ENCODE measurements at places on chromosomes 5 and 9. TPM values are rescaled to one million over a fixed set of nuclear protein-coding genes. Genes with fewer than 3 reads are reported as not detected.

DNA sequence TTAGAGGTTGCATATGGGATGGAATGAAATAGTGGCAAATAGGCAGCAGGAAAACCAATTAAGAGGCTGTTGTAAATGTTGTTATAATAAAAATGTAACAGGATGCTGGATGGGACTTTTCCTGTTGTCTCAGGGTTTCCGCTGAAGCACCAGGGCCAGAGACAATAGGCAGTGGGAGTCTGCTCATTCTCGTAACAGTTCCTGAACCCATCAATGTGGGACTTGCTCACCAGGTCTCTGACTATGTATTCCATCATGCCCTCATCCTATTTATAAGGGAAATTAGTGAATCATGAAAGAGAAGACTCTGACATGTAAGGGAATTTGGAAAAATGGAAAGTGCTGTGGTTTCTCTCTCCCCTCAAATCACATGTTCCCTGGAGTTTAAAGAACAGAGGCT, 23.5 kb upstream of the SSBP2 start:
- DNase-seq = no peak

DNA sequence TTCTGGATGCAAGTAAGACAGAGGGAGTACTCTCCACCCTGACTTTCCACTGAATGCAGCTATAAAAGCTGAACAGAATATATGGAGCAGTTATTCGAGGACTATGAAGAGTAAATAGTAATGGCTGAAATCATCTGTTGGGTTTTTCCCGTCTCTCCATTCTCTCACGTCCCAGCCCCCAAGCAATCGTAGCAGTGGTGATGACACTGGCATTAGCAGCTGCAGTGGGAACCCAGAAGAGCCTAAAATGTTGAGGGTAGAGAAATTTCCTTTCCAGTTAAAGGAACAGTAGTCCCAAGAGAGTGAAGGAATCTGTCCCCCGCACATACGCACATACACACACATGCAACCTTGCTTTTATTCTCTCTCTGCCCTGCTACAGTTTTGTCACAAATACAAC, 33.2 kb downstream of the MED27 start:
- DNase-seq = no peak

The SHB gene
- 13.9 TPM for total RNA-seq

GRCh38 chr5:68428231-68428811, 212.8 kb downstream of the PIK3R1 start:
- DNase-seq = peak; percentile 16

GRCh38 chr9:112503170-112503569, 16.5 kb downstream of the KIAA1958 start:
- DNase-seq = peak; percentile 7

GRCh38 chr5:74579215-74579614, 61.3 kb downstream of the ENC1 start:
- DNase-seq = no peak

DNA sequence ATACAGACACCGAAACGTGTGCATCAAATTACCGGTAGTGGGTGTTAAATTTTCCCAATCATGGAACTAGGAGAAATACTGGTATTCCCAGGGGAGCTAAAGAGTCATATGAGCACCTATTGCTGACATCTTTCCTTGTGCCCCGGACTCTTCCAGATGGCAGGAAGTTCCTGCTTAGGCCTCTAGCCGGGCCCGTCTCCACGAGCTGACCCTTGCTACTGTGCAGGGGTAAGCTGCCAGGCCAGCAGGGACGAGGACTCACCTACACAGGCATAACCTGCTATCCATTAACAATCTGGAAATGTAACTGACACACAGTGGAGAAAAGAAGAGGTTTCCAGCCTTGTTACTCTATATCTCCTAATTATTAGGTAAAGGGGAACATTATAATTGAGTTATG, 16.2 kb upstream of the SSBP2 start:
- DNase-seq = no peak

DNA sequence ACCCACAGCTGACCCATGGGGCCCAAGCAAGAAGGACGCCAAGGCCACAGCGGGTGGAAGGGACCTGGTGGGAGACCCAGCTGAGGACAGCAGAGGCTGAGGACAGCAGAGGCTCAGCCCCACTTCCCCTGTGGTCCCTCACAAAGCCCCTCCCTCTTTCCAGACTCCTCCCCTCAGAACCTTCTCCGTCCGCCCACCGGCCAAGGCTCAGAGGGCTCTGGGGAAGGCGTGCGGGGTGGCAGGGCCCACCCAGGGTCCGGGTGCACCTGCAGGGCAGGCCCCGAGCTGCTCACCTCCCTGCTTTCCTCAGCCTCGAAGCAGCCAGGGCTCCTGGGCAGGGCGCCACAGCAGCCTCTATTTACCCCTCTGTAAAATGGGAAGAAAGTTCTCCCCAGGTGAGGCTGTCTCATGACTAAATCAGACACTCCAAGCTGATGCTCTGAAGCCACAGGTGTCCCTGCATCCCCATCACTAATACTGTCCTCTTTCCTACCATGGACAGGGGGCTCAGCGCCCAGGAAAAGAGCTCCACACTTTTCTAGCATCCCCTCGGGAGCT, 137.9 kb upstream of the PPP1R26 start:
- no peak for DNase-seq

DNA sequence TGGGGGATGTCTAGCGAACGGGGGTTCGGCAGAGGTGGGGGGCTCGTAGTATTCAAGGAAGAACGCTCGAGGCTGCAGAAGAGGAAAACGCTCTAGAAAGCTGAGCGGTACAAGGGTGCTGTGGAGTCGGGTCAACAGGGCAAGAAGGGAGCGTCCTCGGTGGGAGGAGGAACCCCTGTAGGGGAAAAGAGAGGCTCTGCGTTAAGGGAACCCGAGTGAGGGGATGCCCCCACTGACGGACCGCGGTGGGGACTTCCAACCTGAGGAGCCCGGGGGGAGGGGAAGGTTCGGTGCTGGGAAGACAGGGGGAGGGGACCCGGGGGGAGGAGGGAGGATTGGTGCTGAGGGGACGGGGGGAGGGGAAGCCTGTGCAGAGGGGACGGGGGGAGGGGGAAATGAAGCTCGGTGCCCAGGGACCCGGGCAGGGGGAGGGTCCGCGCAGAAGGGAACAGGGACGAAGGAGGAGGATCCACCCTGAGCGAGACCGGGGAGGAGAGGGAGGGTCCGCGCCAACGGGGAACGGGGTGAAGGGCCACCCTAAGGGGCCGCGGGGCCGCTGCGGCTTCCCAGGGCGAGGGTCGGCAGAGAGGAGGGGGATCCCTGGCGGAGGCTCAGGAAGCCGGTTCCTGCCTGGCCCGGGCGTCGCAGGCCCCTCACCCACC, 621 bp downstream of the NR6A1 start:
- DNase-seq = no peak

GRCh38 chr5:180059326-180059725, 12.2 kb downstream of the RNF130 start:
- no peak for DNase-seq

GRCh38 chr5:77322406-77322805, 111.9 kb downstream of the PDE8B start:
- DNase-seq = no peak

GRCh38 chr5:96687812-96688453, 25.8 kb downstream of the CAST start:
- DNase-seq = peak; percentile 83

- DNase-seq = no peak
Observed at GRCh38 chr9:93156475-93157008, 22.5 kb upstream of the NINJ1 start.

- no peak for DNase-seq
Observed at GRCh38 chr5:22736443-22737003, 116.6 kb downstream of the CDH12 start.

- peak; percentile 75 for DNase-seq
Observed at GRCh38 chr5:65482736-65483545, 1.2 kb upstream of the ADAMTS6 start.
